ENCODE measurements at places on chromosomes 1 and 21. TPM values are rescaled to one million over a fixed set of nuclear protein-coding genes. Genes with fewer than 3 reads are reported as not detected.

DNA sequence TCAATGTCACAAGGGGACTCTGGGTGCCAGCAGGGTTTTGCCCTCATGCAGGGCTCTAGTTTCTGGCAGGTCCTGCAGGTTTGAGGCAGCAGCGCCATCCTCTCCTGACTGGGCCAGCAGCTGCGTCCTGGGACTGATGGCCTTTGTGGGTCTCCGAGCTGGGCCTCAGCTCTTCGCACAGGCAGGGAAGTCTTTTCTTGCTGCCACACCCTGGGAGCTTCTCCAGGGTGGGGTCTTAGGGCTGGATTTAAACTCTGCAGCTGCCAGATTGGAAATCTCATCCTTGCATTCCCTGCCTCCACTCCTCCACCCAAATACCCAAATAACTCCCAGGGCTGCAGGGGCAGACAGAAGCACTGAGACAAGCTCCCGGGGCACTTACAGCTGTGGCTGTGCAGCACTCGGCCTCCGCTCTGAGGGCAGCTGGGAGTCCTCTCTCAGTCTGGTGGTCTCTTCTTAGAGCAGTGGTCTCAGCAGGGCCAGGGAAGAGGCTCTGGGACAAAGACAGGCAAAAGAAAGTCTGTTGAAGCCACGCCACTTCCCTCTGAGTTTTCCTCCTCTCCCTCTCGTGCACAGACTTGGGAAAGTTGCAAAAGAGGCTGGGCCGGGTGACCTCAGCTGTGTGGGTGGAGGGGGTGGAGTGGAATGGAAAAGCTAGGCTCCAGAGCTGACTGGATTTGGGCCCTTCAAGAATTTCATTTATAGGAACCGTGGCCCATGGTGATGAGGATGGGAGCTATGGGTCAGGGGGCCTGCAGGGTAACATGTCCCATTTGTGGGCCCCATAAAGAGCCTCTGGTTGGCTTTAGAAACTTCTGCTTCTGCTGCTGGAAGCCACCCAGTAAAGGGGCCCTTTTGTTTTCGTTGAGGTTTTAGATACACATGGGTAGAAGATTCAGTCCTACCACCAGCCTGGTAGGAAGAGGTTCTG lies at the start of gene RAB7B:
Gene RAB7B, minus strand, starts transcription at position 525 of the 931 bp plus-strand sequence. CDS start 9,260 bp downstream, outside the sequence.
- DNase-seq: no peak

DNA sequence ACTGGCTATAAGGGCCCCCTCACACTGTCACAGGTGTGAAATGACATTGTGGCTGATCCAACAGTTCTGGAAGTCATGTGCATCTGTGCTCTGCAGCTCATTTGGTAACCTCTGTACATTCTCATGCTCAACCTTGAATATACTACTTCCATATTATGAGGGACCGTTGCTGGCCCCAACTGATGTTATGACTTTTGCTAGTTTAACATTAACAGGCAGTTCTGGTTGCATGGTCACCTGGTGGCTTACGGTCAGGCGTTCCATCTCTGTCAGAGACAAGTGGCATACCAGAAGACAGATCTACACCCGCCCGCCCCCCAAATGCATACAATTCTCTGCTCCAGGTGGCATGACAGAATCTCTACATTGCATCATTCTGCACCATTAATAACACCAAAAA lies 6.0 kb upstream of the DIP2A start:
- DNase-seq: no peak

DNA sequence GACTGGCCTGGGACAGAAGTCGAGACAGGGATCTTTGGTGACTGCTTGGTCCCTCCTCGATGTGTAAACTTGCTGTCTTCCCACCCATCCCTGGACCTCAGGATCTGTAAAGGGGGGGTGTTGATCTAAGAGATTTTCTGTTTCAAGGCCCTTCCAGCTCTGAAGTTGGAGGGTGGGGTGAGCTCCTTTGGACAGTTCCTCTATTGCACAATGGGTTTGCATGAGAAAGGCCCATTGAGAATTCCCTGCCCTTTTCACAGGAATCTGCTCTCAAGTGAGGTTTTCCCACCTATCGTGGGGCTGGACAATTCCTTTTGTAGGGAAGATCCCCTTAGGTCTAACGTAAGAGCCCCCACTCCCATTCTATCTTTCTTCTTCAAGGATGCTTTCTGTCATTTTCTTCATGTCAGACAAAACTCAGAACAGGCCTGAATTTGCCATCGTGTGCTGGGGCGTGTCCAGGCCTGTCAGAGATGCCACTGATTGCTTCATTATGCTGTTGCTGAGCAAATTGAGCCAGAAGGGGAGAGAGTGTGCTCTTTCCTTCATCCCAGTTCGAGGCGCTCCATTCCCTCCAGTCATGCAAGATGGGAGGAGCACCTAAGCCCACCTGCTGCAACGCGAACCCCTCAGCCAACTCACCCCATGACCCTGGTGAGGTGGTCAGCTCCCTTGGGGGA lies 149.9 kb upstream of the IGSF21 start:
- DNase-seq: no peak

The LIPI gene
- 0.26 TPM for polyA plus RNA-seq

The FMO5 gene
- polyA plus RNA-seq: 7.4 TPM

- no peak for DNase-seq
Observed at GRCh38 chr1:209556162-209556690, 27.3 kb upstream of the CAMK1G start.

GRCh38 chr1:234938135-234938534 lies 190.5 kb downstream of the TOMM20 start:
- DNase-seq: no peak

- no peak for DNase-seq
Observed at GRCh38 chr1:17594690-17595601, 55.4 kb downstream of the ARHGEF10L start.

- DNase-seq: no peak
Observed at GRCh38 chr1:108615544-108615943, 45.3 kb downstream of the HENMT1 start.

The KCNQ4 gene
- polyA plus RNA-seq: 1.3 TPM

The FBLIM1 gene
- 64.6 TPM for polyA plus RNA-seq

- DNase-seq: no peak
Observed at GRCh38 chr1:76494807-76495206, 372.5 kb upstream of the ST6GALNAC5 start.

The CYP4A22 gene
- polyA plus RNA-seq: 8.2 TPM

- no peak for DNase-seq
Observed at GRCh38 chr1:111886741-111887140, 102.7 kb downstream of the KCND3 start.

The VWA5B1 gene
- polyA plus RNA-seq: 0.40 TPM

GRCh38 chr1:236451796-236452373 lies 57.8 kb downstream of the EDARADD start:
- no peak for DNase-seq

The OR2AK2 gene
- not detected for polyA plus RNA-seq

DNA sequence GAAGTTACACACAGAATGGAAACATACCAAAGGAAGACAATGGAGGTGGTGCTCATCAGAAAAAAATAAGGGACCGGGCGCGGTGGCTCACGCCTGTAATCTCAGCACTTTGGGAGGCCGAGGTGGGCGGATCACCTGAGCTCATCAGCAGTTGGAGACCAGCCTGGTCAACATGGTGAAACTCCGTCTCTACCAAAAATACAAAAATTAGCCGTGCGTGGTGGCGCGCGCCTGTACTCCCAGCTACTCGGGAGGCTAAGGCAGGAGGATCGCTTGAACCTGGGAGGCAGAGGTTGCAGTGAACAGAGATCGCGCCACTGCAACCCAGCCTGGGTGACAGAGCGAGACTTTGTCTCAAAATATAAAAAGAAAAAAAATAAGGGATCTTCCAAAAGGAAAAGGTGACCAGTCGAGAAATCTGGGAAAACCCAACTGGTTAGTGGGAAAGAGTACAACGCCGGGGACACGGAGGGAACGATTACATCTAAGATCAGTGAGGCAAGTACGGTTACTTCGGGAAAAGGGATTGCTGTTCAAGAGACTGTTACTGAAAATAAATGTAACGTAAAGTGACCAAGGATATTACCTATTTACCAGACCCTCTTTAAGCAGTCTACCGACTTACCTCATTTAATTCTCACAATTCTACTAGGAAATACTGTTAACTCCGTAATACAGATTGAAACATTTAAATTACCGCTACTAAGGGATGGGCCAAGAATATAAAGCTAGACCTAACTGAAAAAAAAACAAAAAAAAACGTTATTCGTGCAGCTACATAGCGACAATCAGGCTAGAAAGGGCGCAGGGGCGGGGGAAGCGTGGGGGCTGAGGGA lies 822 bp downstream of the CCT3 start:
- DNase-seq: no peak

The IL19 gene
- not detected for polyA plus RNA-seq

The TRIM45 gene
- 29.2 TPM for polyA plus RNA-seq

The ADAMTS1 gene
- 102 TPM for polyA plus RNA-seq

GRCh38 chr1:116161877-116162390 lies 50.7 kb downstream of the MAB21L3 start:
- no peak for DNase-seq

DNA sequence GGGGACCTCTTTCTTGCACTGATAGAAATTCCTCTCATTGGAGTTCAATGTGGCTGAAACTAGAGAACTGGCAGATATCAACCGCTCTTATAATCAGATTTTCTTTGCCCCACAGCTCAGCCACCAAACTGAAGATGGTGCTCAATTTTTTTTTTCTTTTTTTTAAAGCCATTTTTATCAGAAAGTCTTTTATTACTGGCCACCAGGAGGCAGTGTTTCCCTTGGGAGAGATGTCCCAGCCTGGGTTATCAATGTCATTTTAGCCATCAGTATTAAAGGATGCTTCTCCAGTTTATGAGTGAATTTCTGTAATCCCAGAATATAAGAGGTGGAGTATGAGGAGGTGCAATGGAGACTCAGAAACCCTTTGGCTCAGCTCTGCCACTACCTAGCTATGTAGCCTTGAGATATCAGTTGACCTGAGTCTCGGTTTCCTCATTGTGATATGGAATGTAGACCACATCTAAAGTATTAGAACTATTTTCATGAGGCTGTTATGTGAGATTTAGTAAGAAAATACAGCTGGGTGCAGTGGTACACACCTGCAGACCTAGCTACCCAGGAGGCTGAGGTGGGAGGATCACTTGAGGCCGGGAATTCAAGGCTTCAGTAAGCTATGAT lies 27.6 kb downstream of the CD244 start:
- DNase-seq: peak; percentile 9

DNA sequence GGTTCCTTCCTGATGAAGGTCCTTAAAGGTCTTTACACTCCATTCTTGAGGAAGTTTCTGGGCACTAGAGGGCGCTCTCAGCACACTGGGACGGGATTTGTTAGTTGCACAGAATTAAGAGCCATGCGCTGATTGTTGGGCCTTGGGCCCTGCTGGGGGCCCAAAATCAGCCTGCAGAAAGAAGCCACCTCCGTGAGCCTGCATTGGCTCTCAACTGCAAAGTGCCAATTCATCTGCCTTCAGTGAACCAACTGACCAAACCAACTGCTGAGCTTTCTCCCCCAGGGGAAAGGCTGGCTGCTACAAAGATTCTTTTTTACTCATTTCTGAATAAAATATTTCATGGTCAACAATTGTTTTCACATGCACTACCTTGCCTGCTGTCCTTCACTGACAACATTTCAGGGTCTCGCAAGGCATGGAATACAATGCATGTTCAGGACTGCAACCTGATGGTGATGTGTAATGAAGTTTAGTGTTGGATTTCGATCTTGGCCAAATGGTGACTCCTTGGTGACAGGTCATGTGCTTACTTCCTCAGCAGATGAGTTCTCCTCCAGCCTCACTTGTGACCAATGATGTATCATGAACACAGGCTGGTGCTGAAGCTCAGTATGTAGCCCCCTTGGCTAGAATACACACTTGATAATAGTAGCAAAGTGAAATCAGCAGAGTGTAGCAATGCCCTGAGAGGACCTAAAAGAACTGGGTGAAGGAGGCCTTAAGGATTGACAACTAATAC lies 45.7 kb upstream of the PRDX6 start:
- peak; percentile 87 for DNase-seq

- no peak for DNase-seq
Observed at GRCh38 chr1:218624052-218624451, 278.9 kb downstream of the TGFB2 start.

DNA sequence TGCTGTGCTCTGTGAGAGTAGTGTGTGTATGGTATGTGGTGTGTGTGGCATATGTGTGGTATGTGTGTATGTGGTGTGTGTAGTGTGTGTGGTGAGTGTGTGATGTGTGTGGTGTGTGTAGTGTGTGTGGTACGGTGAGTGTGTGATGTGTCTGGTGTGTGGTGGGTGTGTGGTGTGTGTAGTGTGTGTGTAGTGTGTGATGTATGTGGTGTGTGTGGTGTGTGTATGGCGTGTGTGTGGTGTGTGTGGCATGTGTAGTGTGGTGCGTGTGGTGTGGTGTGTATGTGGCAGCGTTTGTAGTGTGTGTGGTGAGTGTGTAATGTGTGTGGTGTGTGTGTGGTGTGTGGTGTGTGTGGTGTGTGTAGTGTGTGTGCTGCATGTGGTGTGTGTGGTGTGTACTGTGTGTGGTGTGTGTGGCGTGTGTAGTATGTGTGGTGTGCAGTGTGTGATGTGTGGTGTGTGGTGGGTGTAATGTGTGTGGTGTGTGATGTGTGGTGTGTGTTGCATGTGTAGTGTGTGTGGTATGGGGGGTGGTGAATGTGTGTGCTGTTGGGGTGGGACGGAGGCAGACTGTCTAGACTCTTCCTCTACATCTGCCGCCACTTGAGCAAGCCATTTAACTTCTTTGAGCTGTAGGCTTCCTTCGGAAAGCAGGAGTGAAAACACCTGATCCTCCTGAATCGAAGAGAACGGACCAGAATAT lies 33.5 kb downstream of the GPA33 start:
- no peak for DNase-seq

The IFNAR1 gene
- polyA plus RNA-seq: 39.8 TPM

- DNase-seq: no peak
Observed at GRCh38 chr1:185317886-185318310, 855 bp upstream of the IVNS1ABP start.

- no peak for DNase-seq
Observed at GRCh38 chr1:206013026-206013795, 10.0 kb upstream of the RAB7B start.

- DNase-seq: no peak
Observed at GRCh38 chr1:33045814-33046213, 9.1 kb upstream of the AK2 start.

The HENMT1 gene
- 19.5 TPM for polyA plus RNA-seq

The MX2 gene
- polyA plus RNA-seq: 2.6 TPM

The DMRTA2 gene
- polyA plus RNA-seq: not detected

The UMODL1 gene
- polyA plus RNA-seq: 0.09 TPM

- DNase-seq: no peak
Observed at GRCh38 chr1:188420177-188420576, 1591.4 kb downstream of the PLA2G4A start.

DNA sequence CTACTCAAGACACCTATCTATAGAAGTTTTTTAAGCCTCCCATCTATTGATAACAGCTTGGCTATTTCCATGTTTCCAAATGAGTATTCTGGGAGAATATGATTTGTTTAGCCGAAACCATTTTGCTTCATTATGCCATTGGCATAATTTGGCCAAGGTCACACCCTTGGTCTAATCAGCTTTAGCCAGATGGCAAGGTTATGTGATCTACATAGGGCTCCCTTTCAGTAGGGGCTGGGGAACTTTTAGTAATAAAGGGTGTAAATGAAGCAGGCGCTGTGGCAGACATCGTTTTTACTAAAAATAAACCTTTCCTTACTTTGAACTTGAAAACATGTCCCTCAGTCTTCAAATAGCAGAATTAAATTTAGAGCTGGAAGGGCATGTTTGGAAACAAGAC lies 3.0 kb upstream of the PDC start:
- no peak for DNase-seq

All from left renal pelvis (tissue), 4 donors.